ENCODE measurements at places on chromosomes 13 and 19. TPM values are rescaled to one million over a fixed set of nuclear protein-coding genes. Genes with fewer than 3 reads are reported as not detected.
A peak's percentile ranks its signal among the peaks of the same experiment; 100 is the strongest.

DNA sequence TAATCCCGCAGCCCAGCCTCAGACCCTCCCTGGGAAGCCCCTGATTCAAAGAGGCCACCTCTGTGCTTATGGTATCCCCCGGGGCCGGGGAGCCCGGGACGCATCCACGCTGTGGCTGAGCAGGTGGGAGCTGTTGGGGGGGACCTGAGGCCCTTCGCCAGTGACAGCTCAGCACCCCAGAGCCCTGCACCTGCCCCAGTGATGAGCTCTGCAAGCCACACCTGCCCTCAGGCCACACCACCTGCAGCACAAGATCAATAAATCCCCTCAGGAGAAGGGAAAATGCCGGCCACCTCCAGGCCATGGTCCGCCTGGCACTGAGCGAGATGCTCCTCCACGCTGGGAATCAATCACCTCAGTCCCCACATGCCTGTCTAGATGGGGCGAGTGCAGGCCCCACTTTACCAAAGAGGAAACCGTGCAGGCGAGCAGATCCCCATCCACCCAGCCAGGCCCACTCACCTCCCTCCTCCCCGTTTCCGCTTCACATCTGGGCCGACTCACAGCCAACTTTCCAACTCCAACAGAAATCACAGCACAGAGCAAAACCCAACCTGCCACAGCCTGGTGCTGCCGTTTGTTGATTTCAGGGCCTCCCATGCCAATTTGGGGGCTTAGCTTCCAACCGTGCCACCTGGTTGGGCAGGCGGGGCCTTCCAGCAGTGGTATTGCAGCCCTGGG, 12.8 kb downstream of the MOB3A start:
- no peak for DNase-seq

DNA sequence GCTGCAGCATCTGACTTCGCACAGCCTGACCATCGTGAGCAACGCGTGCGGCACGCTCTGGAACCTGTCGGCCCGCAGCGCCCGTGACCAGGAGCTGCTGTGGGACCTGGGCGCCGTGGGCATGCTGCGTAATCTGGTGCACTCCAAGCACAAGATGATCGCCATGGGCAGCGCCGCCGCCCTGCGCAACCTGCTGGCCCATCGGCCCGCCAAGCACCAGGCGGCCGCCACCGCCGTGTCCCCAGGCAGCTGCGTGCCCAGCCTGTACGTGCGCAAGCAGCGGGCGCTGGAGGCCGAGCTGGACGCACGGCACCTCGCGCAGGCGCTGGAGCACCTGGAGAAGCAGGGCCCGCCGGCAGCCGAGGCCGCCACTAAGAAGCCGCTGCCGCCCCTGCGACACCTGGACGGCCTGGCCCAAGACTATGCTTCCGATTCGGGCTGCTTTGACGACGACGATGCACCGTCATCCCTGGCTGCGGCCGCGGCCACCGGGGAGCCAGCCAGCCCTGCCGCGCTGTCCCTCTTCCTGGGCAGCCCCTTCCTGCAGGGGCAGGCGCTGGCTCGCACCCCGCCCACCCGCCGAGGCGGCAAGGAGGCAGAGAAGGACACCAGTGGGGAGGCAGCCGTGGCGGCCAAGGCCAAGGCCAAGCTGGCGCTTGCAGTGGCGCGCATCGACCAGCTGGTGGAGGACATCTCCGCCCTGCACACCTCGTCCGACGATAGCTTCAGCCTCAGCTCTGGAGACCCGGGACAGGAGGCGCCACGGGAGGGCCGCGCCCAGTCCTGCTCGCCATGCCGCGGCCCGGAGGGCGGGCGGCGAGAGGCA, 13.6 kb downstream of the C19orf25 start:
- peak; percentile 78 for DNase-seq

- DNase-seq = no peak
Measured at GRCh38 chr19:21940684-21941083, 70.1 kb downstream of the ZNF208 start.

GRCh38 chr19:44890366-44891015, 563 bp upstream of the TOMM40 start:
- DNase-seq = peak; percentile 100

GRCh38 chr19:16584248-16585093, 12.3 kb upstream of the SLC35E1 start:
- peak; percentile 89 for DNase-seq

- no peak for DNase-seq
Measured at GRCh38 chr13:32036126-32036695, 4.6 kb downstream of the FRY start.

- DNase-seq = peak; percentile 95
Measured at GRCh38 chr19:17718947-17719711, at the start of gene MAP1S. Gene MAP1S, plus strand, starts transcription at chr19:17719480. Its CDS starts 23 bp downstream, at chr19:17719503.

The RYR1 gene
- polyA plus RNA-seq = 4.7 TPM

The ZIK1 gene
- polyA plus RNA-seq = 7.7 TPM

All from GM23338 (cell line).